ENCODE measurements at places on chromosomes 7 and 10.

DNA sequence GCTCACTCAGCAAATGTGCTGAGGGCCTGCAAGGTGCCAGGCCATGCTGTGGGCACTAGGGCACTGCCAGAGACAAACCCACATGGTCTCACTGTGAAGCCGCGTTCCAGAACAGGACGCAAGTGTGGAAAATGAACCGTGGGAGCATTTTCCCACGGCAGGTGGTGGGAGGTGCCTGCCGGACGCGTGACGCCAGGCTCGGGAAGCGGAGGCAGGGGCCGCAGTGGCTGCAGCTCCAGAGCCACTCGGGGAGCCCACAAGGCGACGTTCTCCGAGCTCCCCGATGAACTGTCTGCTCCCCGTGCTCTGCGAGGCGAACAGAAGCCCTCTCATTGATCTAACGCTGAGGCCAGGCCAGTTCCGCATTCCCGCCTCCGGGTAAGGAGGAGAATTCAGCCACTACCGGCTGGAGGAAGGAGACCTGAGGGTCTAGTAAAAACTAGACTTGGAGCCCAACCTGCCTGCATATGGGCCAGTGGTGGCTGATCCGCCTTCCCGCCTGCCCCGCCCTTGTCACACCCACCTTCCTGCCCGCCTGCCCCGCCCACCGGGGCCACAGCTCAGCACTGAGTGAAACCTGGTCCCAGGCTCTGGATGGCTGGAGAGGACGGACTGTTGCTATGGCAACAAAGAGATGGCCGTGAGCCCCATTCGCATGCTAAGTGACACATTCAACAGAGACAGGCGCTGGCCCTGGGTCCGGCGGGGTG lies 13.1 kb downstream of the ADGRA1 start:
- no peak for DNase-seq

DNA sequence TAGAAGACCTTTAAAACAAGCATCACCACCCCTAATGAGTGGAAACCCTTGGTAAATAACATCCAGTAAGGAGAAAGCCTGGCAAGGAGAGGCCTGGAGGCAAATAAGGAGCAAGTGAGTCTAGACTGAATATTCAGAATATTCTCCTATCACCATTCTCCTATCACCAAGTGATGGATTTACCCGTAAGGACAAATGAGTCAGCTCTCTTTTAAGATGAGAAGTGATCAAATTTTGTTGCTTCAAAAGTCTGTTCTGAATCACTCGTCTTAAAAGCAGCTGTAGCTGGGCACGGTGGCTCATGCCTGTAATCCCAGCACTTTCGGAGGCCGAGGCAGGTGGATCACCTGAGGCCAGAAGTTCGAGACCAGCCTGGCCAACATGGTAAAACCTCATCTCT lies 28.4 kb downstream of the KIAA1549 start:
- no peak for DNase-seq

DNA sequence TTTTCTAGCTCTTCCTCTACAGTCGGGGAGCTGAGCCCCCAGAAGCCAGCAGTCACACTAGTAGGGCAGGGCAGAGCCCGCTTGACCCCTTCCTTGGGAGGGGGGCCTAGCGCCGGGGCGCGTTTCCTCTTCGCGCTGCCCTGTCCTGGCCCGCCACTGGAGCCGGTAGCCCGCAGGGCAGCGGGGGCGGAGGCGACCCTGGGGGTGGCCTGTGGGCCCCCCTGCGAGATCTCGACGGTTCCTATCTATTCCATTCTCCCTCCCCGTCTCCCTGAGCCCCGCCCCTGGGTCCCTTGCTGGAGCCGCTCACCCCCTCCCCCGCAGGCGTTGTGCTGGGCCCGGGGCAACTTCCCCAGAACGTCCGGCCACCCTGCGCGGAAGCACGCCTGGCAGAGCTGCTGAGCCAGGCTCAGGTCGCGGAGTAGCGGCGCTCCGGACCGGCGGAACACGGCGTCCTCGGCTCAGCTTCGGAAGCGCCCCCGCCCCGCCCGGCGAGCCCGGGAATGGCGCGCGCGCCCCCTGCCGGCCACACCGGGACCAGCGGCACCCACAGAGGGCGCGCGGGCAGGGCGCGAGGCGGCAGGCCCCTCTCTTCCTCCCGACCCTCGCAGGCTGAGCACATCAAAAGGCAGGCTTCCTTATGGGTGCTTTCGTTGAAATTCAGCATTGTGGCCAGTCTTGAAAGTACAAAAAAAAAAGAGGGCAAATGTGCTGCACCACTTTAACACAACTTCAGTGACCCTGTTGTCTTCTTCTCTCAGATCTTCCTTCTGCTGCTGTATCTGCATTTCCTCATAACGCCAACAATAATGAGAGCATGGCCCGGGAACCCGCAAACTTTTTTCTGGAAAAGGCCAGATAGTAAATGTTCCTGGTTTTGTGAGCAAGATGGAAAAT lies 327.6 kb downstream of the TNS3 start:
- DNase-seq = peak; percentile 50

- peak; percentile 93 for DNase-seq
Observed at GRCh38 chr10:71179382-71179781, 33.0 kb upstream of the UNC5B start.

GRCh38 chr7:16801111-16801542 lies 3.7 kb downstream of the AGR2 start:
- DNase-seq = peak; percentile 72

- DNase-seq = no peak
Observed at GRCh38 chr7:28381466-28381865, 30.9 kb upstream of the CREB5 start.

GRCh38 chr7:131045526-131045925 lies 282.1 kb upstream of the MKLN1 start:
- DNase-seq = no peak

GRCh38 chr7:120966961-120967360 lies 16.4 kb downstream of the ING3 start:
- no peak for DNase-seq

- DNase-seq = no peak
Observed at GRCh38 chr10:112491144-112491543, 44.1 kb downstream of the VTI1A start.

- DNase-seq = no peak
Observed at GRCh38 chr10:91614225-91614624, 18.6 kb downstream of the PPP1R3C start.

DNA sequence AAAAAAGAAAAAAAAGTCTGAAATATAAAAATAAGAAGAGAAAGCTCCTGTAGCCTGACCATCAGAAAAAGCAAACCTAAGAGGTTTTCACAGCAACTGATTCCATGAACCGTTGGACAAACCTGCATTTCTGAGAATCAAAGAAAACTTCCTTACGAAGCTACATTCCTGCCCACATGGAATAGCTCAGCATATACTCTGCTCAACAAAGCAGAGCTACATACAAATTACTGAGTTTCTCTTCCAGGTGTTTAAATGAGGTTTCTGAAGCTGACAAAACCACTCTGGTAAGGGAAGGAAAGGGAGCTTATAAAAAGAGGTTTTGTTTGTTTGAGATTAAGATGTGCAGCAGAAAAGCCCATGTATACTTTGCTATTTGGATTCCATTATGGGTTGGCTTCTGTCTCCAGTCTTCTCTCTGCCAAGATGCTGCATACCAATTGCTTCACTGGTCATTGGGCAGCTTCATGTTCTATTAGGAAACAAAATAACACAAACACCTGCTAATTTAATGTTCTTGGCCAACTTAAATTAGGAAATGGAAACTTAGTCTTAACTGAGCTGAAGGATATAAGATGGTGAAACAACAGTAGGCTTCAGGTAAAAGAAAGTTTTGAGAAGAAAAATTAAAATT lies 314.1 kb downstream of the LRRTM3 start:
- DNase-seq = no peak

DNA sequence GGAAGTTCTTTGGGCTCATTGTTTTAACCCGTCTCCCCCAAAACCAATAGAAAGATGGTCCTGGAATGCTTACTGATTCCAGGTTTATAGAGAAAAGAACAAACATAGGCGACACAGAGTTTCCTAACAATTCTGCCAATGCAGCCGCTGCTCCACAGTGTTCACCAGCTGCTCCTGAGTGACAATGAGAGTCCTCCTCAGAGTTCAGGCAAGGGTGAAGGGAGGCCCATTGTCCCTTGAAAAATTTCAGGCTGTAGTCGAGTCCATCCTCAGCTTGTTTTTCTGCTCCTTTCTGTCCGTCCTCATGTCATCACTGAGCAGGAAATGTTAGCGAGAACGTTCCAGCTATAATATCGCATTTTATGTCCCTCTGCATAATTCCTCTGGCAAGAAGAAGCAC lies 537.6 kb downstream of the TCERG1L start:
- no peak for DNase-seq

DNA sequence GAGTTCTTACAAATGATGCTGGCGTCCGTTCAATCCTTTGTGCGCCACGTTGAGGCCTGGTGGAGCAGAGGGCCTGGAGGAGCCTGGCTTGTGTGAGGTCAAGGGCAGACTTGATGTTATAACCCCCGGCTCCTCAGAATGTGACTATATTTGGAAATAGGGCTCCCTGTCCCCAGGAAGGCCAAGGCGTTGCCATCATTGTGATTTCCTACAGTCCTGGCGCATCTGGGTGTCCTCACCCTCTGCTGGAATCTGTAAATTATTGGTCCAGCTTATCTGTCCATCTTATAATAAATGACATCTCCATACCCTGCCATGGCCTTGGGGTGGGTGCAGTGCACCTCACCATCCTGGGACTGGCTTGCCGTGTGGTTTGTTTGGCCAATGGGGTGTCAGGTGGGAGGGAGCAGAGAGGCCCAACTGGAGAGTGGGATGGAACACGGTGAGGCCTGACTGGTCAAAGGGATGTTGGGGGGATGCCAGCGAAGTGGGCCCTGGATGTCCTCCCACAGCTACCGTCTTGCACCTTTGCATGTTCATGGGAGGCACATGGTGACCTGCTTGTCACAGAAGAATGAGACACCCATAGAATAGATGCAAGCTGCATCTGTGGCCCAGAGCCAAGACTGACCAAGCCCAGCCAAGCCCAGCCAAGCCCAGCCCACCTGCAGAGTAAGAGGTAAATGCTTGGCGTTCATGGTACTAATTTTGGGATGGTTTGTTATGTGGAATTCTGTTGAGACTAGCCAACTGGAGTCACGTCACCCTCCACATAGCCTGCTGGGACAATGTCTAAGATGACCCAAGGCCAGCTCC lies 11.1 kb upstream of the LRRC27 start:
- no peak for DNase-seq

GRCh38 chr10:93115661-93116383 lies 42.1 kb downstream of the CYP26A1 start:
- DNase-seq = no peak

DNA sequence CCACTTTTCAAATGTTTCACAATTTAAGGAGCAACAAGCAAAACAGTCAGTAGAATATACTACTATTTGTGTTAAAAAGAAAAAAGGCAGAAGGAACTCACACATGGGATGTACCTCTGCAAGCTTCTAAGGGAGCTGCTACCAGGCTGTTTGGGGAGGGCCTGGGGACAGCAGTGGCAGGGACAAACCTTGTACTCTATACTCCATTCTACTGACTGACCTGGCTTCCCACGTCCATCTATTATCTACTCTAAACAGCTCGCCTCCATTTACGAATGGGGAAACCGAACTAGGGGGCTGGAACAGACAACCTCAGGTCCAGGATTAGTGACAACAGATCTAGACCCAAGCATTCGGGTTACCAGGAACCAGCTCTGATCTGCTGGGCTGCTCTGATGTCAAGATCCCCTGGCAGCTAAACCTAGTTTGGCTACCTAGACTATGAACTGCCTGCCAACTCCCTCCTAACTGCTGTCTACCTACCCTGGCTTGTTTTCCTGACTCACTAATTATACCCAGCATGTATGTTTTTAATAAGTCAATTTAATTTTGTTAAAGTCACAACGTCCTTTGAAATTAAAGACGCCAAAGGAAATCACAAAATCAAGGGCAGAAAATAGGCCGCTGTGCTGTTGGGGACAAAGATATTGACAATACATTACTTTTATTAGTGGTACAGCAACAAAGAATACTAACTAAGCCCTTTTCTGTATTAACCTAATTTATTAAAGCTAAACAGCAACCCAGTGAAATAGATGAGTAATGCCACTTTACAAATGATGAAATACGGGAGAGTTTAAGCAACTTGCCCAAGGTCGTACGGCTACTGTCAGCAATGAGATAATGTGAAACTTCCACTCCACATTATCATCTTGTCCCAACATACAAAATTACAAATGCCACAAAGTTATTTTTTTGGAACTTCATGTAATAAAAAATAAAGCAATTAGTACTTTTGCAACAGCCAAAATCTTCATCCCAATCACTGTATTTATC lies 5.3 kb downstream of the PSAP start:
- no peak for DNase-seq

GRCh38 chr7:18338910-18339523 lies 156.5 kb upstream of the HDAC9 start:
- DNase-seq = no peak

DNA sequence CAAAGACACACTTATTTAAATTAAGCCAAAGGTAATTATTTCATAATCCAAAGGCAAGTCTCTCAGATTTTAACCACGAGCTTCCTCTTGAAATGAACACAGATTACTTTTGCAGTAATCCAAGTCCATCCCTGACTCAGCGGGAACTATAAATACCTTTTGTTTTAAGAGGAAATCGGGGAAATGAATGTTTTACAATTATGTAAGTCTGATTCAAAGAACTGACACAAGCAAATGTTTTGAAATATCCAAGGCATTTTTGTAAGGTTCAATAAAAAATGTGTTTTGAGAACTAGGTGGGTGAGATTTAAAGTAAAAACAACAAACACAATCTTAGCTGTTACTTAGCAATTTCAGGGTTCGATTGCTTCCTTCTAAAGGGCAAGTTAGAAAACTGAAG lies 179.8 kb upstream of the ASAH2 start:
- no peak for DNase-seq

- no peak for DNase-seq
Observed at GRCh38 chr10:3777981-3778691, 6.9 kb downstream of the KLF6 start.

DNA sequence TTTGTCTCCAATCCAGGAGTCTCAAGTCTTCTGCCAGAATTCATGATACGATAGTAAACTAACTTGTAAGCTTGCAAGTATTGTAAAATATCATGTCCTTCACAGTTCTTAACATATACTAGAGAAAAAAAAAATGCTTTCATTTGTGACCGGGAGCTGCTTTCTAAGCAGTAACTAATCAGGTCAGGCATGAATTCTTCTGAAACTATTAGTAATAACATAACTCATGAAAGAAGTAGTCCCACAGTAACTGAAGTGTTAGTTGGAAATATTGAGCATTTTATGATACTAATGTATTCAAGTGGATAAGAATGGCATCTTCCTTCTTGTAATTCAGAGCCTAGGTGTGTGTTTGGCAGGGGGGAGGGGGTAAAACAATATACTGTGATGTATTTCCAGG lies 665.6 kb downstream of the DNAJB9 start:
- DNase-seq = no peak

GRCh38 chr10:25451401-25451800 lies 276.6 kb downstream of the GPR158 start:
- DNase-seq = no peak

DNA sequence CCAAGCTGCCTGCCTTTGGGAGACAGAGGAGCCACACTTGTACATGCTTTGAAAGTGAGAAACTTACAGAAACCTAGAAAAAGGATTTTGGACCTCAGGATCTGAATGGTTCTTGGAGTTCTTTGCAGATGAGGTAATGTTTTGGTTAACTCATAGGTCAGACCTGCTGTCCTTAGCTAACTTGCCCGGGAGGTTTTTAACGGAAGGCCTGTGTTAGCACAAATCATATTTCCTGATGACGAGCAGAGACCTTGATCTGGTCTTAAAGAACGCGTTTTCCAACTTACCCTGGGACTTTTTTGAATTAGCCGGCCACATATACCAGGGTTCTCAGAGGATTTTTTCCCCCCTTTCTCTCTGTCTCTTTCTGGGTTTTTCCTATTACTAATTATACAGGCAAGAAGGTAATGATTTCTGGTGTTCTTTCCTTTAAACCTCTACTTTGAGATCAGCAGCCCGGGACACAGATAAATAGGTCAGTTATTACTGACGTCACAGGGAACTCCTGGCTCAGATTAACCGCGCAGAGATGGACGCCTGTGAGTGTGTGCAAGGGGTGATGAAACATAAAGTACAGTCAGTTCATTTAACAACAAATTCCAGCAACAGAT lies 101.7 kb upstream of the KLF6 start:
- no peak for DNase-seq
